HEK293T (cell line): ENCODE measurements at places on chromosomes 11 and 22.

DNA sequence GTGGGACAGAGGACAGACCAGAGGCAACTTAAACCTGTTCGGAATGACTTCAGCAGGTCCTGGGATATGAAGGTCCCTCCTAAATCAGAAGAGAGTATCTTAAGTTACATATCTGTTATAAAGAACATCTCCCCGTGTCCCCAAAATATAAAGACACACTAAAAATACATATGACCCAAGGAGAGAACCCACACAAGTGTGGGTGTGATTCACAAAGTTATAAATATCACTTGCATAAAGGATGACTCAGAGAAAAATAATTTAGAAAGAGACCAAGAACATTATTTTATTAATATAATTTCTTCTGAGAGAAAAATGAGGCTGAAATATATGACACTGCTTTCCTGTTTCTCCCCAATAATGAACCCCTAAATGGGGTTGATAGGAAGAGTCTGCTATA is 14.2 kb downstream of the OR5B21 start:
- no peak for DNase-seq

DNA sequence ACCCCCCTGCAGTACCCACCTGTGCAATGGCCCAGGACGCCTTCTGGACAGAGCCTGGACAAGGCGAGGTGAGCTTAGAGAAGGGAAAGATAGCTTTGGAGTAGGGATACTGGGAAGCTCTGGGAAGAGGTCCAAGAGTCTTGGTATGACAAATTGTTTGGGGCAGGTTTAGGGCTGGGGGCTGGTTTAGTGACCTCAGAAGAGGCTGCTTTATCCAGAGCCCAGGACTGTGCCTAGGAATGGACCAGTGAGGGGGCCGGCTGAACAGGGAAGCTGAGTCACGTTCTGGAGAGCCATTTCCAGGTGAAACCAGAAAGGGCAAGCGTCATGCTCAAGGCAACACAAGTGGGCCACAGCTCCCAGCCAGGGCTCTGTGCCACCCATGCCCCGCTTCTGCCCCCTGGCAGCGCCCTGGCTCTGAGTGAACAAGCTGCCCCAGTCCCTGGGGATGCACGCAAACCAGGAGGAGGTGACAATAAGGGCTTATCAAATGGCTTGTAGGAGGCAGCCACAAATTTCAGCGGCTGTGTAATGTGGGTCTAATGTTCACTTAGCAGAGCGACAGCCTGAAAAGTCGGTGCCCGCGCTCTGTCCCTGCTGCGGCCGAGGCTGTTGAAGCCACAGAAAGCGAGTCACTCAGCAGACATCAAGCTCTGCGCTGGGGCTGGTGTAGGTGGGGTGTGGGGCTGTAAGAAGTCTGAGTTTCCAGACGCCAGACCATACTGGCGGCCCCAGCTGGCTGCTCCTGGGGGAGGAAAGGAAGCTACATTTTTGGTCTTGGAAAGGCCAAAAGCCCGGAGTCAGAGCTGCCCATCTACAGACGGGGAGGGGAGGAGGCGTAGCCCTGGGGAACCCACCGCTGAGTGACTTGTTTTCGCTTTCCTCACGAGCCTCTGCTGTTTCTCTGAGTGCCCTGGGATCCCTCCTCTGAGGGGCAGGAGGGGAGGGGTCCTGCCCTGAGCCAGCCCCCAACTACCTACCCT is 18.3 kb upstream of the SYT7 start:
- no peak for DNase-seq

DNA sequence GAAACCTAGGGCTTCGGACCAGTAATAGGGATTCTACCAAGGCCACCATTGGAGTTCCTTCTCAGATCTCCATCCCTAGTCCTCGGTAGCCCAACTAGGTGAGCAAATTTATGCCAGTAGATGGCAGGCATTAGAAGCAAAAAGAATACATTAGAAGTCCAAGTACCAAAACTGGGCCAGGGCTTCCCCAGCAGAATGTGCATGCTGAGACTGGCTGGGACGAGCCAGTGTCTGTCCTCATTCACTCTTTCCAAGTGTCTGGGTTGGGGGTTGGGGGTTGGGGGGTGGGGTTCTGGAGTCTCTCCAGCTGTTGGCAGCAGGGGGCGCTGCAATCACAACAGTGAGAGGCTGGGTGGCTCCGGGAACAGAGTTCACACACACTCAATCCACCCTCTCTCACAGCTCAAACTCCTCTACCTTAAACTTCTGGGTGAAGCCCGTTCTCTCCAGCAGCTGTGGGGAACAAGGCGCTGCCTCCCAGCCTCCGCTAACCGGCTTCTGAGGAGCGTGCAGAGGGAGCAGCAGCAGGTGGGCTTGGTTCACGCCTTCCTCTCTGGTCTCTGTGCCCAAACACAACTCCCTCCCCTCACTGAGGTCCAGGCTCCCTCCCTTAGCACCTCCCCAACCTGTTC is 57.5 kb downstream of the BTG4 start:
- peak; percentile 82 for DNase-seq

- DNase-seq, result no peak
Measured at GRCh38 chr11:287821-288477, 977 bp upstream of the PGGHG start.

DNA sequence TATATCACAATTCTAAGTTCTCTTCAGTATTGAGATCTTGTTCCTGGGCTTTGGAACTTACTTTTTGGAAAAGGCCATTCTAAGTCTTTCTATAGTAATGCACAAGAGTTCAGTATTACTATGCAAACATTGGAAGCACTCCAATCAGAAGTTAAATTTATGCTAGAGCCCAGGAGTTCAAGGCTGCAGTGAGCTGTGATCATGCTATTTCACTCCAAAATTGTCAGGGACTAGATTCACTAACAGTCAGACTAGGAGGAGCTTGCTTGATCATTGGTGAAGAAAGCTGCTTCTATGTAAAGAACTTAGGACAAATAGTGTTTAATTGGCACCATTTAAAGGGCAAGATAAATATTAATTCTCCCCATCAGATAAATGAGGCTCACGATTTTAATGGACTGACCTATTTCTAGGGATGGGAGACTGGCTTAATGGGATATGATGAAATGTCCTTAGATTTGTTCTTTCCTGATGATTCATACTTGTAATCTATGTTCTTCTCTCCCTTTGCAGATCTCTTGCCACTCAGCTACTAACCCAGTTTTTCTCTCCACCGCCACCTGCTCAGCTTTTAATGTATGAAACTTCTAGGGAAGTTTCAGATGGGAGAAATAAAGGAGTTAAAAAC is 32.6 kb upstream of the TMEM123 start:
- no peak for DNase-seq

GRCh38 chr11:33310720-33311500 is 53.7 kb downstream of the HIPK3 start:
- no peak for DNase-seq

DNA sequence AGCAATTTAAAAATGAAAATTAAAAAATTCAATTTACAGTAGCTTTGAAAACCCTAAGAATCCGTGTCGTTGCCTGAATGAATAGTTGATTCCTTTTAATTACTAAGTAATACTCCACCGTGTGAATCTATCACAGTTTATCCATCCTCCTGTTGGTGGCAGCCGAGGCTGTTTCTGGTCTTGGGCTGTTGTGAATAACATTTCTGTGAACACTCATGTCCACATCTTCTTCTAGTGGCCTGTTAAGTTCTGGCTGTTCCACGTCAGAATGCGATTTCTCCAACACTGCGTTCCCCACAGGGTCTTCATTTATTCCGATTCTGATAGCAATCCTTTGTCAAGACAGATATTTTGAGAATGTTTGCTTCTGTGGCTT is 223.0 kb downstream of the TBC1D22A start:
- DNase-seq, result no peak

DNA sequence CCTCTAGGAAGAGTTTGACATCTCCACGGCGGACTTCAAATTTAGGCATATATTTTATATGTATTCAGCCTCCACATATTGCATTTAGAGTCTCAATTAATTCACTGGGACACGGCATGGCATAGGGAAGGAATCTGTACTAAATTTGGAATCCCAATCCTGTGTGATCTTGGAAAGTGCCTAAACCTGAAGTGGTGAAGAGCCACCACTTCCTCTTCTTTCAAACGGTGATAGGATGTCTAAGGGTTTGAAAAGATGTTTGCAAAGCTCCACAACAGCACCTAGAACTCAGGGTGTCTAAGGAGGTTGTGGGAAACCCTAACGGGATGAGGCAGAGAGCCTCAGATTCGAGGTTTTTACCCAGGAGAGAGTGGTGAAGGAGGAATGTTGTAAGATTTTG is 1.0 kb upstream of the L3MBTL2 start:
- DNase-seq, result no peak

- DNase-seq, result no peak
Measured at GRCh38 chr11:36854875-36855274, 256.8 kb upstream of the RAG2 start.

DNA sequence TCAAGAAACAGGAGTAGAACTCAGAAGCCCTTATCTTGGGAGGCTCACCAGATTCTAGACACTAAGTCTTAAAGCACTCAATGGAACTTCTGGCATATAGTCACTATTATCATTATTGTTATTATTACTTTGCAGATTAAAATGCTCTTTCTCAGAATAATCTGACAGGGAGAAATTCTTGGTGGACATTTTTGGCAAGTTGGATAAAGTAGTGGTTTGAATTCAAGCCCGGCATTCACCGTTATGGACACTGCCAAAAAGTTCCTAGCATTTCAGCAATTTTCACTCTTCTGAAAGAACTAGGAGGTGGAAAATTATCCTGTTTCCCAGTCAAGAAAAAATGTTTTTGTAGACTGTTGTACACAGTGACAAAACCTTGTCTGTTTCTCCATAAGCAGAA is 179.6 kb upstream of the ISX start:
- no peak for DNase-seq

DNA sequence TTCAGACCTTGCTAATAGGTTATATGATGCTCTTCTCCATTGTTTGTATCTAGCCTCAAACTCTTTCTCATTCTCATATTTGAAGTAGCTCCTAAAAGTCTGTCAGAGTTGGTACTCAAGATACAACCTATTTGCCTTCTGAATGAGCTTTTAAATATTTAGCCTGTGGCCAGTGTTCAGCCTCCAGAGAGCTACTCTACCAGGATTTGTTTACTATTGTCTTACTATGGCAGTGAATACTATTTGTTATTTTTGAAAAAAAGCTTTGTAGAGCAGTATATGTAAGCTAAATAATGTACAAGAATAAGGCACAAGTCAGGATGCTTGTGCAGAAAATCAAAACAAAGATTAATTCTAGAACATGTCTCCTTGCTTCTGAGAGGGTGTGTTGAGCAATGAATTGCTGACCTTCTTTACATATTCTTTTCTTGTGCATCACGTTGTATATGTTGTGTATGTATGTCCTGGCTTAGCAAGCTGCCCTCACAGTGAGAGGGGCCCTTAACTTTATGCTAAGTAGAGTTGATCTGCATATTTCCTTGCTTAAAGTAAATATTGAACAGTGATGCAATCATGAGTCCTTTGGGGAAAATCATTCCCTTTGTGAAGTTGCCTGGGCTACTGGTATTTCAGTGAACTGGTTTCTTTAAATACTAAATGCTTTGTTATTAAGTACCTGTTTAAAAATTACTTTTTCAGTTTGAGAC is 438.0 kb downstream of the LUZP2 start:
- no peak for DNase-seq

DNA sequence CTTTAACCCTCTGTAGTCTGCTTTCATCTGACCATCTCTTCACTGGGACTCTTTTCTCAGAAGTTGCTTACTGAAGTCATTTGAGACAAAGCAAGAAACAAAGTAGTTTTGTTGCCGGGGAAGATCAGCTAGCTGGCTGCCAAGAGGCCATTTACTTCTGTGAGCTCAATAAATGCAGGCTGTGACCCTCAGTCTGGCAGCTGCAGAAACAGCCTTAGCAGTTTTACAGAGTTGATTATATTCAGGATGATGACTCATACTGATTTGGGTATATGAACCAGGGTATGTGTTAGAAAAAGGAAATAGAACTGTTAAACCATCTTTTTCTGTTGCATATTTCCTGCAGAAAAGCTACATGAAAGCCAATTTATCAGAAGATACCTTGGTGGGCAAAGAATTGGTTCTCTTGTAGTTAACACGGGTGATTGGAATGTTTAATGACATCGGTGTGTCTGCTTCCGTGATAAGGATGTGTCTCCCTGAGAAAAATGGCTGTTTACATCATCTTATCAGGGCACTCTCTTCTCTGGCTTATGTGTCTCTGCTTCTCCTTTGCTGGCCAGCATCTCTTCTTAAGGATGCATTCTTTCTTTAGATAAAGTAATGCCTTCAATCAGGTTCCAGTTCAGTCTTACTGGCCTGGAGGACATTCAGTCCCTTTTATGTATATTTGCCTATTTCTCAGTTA is 18.5 kb downstream of the FIBIN start:
- peak; percentile 16 for DNase-seq

DNA sequence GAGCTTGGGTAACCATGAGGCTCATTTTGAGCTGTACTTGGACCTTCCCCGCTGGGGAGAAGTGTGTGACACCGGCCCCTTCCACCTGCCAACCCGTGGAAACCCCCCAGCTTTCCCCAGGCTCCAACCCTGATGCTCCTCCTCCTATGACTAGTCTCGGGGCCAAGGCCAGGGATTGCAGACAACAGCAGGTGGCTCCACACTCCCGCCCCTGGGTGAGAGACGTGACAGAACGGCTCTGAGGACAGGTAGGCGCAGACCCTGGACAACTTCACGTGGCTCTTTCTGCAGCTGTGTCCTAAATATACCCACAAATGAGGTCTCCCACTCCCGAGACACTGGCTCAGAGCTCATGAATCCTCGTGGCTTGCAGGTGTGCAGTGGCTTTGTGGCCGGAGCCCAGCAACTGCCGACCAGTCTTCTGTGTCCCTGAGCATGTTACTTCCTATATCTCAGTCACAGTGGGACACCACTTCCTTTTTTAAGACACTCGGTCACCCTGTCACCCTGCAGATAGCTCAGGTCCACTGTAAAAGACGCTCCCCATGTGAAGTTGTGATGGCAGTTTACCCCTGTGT is 55.2 kb downstream of the NECTIN1 start:
- no peak for DNase-seq

DNA sequence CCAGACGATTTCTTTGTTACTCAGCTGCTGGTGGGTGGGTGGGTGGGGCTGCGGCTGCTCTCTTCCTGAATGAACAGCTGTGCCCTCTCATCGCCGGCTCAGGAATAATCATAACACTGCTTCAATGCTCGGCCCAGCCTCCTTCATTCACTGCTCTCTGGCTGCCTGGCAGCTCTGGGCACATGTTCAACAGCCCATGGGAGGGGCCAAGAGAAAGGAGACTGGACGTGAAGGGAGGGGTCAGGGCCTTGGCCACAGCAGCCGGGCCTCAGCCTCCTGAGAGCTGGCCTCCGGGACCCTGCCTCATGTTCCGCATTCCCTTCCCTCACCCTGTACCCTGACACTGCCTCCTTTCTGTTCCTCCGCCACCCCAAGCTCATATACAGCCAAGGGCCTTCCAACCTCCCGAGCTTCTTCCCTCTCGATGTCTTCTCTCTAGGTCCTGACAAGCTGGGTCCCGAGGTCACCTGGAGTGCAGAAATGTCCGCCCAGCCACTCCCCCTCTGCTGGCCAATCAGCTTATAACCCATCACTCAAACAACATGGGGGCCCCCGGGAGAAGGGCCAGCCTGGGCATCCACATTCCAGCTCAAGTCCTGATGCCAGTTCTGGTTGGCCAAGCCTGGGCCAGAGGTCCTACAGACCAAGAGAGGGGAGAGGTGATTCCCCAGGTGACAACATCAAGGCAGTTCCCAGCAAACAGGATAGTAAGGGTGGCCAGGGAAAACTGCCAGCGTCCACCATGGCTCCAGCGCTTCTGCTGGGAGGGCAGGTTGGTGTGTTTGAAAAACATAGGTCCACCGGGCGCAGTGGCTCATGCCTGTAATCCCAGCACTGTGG is 3.2 kb upstream of the CSDC2 start:
- DNase-seq, result no peak
